ENCODE measurements at places on chromosomes 1 and 21. TPM values are rescaled to one million over a fixed set of nuclear protein-coding genes. Genes with fewer than 3 reads are reported as not detected.

Gene FCRL4
- not detected for total RNA-seq

Gene GLIS1
- total RNA-seq, result 0.04 TPM

Gene EVA1C
- 8.4 TPM for total RNA-seq

Gene OXCT2
- 3.2 TPM for total RNA-seq

Gene PCSK9
- 265 TPM for total RNA-seq

Gene ADGRB2
- 0.39 TPM for total RNA-seq

Gene AGT
- not detected for total RNA-seq

Gene DNASE2B
- total RNA-seq, result not detected

Gene JUN
- 108 TPM for total RNA-seq

Gene CHRM3
- not detected for total RNA-seq

Gene GSTM1
- total RNA-seq, result 18.4 TPM

Gene FCER1A
- total RNA-seq, result not detected

Gene UQCRHL
- total RNA-seq, result 2.0 TPM

Gene CRP
- not detected for total RNA-seq

Gene PWP2
- 39.1 TPM for total RNA-seq

Gene DRAXIN
- not detected for total RNA-seq

Gene CENPF
- 37.5 TPM for total RNA-seq

Gene VCAM1
- not detected for total RNA-seq

Gene FLG2
- not detected for total RNA-seq

Gene MARK1
- total RNA-seq, result 7.1 TPM

Gene ZYG11A
- 0.91 TPM for total RNA-seq

Gene SPRR2A
- 0.39 TPM for total RNA-seq

Gene SPRR2B
- total RNA-seq, result not detected

Gene TUFT1
- total RNA-seq, result 16.4 TPM

Gene OR2L8
- total RNA-seq, result not detected

Gene AKR7A3
- total RNA-seq, result 0.16 TPM

Gene IGSF9
- total RNA-seq, result 6.2 TPM

Gene CDCA8
- 34.4 TPM for total RNA-seq

Gene FGR
- total RNA-seq, result not detected

Gene FCRL5
- total RNA-seq, result not detected

Measured in hair follicular keratinocyte (primary cell).